ENCODE measurements at places on chromosomes 5 and 9.

DNA sequence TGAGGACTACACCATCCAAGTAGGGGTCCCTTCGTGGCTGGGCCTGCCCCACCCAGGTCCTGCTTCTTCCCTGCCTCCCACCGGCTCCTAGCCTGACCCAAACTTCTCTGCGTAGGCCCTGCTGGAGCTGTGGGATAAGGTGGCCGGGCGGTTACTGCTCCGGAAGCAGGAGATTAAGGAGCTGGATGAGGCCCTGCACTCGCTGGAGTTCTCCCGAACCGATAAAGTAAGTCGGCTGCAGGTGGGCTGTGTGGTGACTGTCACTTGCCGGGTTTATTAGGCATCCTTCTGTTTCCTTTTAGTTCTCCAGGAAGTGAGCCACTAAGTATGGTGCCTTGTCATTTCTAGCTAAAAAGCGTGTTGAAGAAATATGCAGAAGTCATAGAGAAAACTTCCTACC, 7.0 kb downstream of the CCDC180 start:
- no peak for DNase-seq

DNA sequence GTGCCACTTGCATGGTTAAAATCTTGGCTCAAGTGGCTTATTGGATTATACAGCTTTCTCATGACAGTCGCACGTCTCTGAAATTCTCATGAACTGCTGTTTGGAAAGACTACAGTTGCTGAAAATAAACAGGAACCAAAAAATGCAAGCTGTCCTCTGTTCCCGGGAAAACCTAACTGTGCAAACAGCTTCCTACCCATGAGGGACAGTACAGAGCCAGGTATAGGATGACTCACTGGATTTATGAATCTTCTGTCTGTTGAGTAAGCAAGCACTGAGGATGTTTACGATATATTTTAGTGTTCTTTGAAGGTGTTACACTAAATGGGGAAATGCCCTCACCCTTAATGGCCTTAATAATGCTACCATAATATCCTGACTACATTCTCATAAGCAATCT, 380.3 kb upstream of the TNC start:
- DNase-seq: no peak

DNA sequence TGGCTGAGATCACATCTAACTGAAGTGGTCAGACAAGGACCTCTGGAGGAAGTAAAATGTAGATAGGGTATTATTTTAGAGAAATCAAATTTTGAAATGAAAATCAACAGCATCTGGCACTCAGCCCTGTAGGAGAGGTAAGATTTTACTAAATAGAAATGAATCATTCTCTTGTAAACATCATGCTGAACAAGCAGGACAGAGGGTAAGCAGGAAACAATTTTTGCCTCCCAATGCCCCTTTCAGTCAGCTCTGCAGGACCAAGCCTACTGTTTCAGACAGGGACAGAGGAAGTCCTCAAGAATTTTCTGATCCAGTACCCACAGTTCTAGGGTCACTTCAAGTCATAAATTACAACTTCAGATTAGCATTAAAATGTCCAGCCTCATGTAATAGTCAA, 190.1 kb downstream of the ESM1 start:
- DNase-seq: no peak

GRCh38 chr5:64301566-64301965, 135.9 kb downstream of the RNF180 start:
- DNase-seq: no peak
